Stimulated activated CD4-positive, alpha-beta T cell treated with anti-CD3 and anti-CD28 coated beads, Interleukin-4, amount 100 ng/mL, for 24 hours (primary cell): ENCODE measurements at places on chromosomes 1 and 21.

- DNase-seq = no peak
These were observed 54.9 kb downstream of the ENAH start for GRCh38 chr1:225597926-225598575.

DNA sequence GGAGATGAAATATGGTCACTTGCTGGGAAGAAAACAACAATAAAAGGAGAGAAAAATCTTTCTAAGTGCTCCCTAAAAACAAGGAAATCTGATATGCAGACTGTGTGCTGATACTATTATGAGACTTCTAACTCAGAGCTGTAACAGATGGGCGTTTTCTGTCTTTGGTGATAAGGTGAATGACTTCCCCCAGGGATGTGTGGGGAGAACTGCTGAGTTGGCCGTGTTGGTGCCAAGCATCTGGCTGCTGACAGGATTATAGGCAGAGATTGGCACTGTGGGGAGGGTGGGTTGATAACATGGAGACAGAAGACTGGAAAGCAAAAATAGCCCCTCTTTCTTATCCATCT is 438.5 kb upstream of the PLXNA2 start:
- no peak for DNase-seq

GRCh38 chr1:17239420-17239819 is 9.5 kb upstream of the PADI3 start:
- DNase-seq = no peak

DNA sequence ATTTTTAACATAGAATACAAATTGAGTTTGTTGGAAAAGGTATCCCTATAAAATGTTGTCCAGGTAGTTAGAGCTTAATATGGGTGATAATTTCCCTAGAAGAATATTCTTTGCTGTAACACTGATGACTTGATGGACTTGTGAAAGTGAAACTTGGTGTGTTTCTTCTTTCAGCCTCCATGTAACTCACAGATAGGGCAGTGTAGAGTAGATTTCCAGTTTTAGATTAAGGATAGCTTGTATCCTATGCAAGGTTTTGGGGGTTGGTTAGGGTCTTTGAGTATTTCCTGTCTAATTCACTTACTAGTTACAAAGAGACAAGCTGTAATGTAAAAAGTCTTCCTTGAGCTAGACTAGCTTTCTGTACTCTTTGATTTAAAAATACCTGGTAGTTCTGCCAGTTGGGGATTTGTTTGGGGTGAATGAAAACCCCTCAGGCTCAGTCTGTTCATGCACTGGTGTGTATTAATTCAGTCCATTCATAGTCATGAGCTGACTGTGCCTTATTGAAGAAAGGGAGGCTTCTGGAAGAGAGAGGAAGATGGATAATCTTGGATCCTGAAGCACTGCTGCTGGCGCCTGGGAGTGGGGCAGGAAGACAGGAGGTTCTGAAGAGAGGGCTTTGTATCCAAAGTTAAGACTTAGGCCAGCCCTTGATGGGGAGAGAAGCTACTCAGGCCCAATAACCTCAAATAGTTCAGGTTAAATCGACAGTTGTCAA is 83.6 kb downstream of the CAMTA1 start:
- no peak for DNase-seq

GRCh38 chr1:178096421-178096820 is 2.5 kb downstream of the RASAL2 start:
- no peak for DNase-seq
